HCEC 1CT (cell line): ENCODE measurements at places on chromosomes 5 and 9.

DNA sequence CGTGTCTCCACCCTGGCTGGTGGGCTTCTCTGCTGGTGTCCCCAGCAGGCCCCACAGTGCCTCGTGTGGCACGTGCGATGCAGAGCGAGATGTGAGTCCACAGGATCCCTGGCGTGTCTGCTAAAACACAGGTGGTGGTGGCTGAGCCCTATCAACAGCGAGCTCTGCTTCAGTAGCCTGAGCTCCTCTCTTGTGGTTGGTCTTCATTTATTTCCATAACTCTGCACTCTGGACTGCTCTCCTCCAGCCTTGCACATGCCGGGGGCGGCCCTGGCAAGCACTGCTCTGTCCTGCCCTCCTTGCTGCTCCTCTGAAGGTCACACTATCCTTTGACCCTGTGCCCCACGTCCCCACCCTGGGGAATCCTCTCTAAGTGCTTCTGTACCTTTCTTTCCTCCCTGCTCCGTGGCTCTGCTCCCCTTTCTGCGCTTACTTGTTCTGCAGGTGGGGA lies 59.2 kb downstream of the NSUN2 start:
- no peak for DNase-seq

DNA sequence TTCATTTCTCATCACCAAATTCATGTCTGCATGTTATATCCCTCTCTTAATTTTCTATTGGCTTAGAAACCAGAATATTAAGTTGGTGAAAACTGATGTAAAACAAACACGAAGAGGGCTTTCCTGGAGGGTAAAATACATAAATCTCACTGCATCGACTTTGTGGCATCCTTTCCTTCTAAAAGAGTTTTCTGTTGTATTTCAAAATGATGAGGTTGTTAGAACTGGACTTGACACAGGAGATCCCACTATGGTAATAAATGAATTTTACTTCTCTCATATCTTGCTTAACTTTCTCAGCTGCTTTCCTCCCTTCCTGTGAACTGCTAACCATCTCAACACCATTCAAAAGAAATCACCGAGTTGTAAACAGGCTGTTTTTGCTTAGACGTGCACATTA lies 162.0 kb upstream of the TRPC7 start:
- no peak for DNase-seq

GRCh38 chr5:38032149-38032548 lies 192.3 kb upstream of the GDNF start:
- DNase-seq, result no peak

DNA sequence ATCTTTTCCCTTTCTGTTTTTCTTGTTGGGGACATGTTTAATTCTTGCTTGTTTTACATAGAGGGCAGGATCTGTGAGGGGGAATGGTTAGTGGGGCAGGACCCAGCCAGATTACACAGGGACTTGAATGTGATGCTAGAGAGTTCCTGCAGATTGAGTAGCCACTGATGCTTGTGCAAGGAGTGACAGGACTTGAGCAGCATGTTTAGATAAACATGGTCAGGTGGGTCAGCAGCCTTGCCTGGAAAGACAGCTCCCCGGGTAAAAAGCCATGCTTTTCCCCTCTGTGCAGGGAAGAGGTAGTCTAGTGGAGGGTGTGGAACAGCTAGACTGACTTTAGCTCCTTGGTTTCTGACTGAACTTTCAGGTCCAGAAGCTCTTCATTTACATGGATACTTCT lies 261.2 kb downstream of the AOPEP start:
- no peak for DNase-seq

DNA sequence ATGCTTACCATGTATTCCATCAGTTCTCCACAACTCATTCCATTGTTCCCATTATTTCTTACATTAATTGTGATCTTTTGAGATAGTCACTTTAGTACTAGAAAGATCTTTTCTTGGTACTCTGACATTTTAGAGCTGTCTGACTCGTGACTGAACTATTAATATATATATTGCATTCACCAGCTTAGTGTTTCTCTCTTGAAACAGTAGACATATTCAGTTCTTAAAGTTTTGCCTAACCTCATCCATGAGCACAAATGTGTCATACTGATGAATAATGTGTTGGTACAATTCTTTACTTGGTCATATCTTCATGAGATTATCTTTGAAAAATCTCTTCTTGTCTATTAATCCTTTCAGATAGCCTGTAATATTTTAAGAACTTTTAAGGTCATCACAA lies 74.3 kb downstream of the NLN start:
- peak; percentile 30 for DNase-seq

DNA sequence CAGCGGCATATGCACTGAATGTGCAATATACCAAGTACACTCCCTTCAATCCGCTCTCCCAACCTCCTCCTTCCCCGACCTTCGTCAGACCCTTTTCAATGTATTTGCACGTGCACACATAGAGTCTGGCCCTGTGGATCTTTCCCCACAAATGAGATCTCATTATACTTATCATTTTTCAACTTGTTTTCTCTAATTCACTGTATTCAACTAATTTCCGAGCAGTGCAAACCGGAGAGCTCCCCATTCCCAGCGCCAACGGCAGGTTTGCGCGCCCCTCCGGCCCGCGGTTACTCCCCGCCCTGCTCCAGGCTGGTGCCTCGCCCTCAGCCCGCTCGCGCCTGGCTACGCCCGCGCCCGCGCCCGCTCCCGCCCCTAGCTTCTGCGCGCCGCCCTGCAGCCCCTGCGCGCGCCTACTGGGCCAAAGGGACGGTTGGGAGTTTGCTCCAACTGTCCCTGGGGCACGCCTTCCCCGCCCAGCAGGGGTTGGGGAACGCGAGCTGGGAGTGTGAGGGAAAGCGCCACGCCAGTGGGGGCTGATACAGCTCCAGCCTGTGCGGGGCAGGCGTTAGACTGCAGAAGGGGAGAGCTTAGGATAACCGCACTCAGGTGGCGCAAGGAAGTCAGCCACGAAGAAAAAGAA lies 3.3 kb upstream of the CDC20B start:
- no peak for DNase-seq

- no peak for DNase-seq
Observed at GRCh38 chr5:147688656-147689356, 93.7 kb downstream of the JAKMIP2 start.
